ENCODE measurements at places on chromosomes 12 and 14. TPM values are rescaled to one million over a fixed set of nuclear protein-coding genes. Genes with fewer than 3 reads are reported as not detected.

DNA sequence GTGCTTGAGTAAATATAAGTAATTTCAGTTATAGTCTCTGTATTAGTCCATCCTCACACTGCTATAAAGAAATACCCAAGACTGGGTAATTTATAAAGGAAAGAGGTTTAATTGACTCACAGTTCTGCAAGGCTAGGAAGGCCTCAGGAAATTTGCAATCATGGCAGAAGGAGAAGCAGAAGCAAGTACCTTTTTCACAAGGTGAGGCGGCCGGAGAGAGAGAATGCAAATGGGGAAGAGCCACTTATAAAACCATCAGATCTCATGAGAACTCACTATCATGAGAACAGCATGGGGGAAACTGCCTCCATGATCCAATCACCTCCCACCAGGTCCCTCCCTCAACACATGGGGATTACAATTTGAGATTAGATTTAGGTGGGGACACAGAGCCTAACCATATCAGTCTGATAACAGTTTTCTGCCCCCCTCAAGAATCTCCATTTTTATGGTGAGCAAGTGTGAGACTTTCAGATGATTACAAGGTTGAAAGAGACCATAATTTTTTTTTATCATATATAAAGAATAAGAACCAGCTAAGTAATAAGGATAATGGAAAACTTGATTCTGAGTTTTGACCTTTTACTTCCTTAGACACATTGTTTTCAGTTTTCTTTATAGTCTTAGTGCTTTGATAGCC is 35.6 kb downstream of the LEMD3 start:
- DNase-seq = no peak

- no peak for DNase-seq
Measured at GRCh38 chr14:74417611-74418010, 8.4 kb downstream of the SYNDIG1L start.

DNA sequence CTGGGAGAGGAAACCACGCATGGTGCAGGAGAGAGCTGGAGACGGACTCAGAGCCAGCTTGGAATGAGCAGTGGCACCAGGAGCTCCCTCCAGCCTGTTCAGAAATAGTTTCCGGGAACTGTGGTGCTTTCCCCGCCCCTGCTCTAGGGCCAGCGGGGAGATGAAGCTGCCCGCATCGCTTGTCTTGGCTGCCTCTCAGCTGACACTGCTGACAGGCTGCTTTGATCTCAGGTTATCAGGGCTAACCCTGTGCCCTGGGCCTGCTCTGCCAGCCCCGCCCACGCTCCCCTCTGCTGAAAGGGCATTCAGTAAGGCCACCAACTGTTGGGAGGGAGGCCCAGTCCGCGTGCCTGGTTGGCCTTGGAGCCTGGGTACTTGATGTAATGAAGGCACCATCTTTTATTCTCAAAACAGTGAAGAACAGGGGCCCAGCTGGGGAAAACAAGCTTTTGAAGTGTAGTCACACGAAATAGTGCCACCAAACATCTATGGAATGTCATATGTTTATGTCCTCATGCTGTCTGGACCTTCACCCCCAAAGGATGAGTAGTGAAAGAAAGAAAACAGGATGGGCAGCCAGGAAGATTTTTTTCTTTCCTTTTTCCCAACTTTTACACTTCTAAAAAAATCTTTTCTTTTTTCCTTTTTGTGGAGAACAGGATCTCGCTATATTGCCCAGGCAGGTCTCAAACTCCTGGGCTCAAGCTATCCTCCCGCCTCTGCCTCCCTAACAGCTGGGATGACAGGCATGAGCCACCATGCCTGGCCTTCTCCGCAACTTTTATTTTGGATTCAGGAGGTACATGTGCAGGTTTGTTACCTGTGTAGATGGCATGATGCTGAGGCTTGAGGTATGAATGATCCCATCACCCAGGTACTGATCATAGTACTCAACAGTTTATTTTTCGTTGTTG is 115.9 kb upstream of the TBX3 start:
- DNase-seq = peak; percentile 66

GRCh38 chr14:76781648-76782051 is 20.4 kb downstream of the VASH1 start:
- DNase-seq = no peak

GRCh38 chr14:87002776-87003175 is 990.2 kb downstream of the GALC start:
- peak; percentile 42 for DNase-seq

- no peak for DNase-seq
Measured at GRCh38 chr14:22542360-22542759, 46.7 kb downstream of the DAD1 start.

DNA sequence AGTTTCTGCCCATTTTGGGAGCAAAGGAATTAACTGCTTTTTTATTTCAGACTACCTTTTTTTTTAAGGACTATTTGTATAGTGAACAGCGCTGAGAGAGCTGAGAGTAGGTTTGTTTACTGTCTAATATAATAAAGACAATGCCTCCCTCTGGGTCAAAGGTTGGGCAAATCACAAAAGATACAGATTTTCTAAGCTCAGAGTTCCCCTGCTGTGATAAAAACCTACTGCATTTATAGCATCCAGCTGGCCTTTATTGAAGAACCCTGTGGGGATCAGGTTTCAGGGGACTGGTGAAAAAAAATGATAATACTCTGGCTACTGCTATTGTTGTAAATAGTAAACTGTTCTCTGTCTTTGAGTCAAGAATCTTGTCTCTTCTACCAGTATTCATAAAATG is 28.7 kb downstream of the CCDC59 start:
- DNase-seq = no peak

GRCh38 chr14:102590667-102591099 is 1.8 kb upstream of the RCOR1 start:
- peak; percentile 54 for DNase-seq

DNA sequence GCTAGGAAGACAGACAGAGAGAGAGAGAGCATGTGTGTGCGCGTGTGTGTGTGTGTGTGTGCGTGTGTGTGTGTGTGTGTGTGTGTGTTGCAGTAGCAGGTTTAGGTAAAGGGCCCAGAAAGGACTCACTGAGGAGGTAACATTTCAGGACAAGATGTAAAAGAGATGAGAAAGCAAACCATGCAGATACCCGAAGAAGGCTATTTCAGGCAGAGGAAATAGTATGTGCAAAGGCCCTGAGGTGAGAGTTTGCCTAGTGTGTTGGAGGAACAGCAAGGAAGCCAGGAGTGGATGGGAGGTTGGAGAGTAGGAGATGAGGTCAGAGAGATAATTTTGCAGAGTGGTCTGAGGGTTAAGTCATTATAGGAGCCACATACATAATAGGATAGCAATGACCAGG is 754.3 kb upstream of the TBX3 start:
- DNase-seq = no peak

GRCh38 chr14:55123101-55123500 is 6.0 kb upstream of the LGALS3 start:
- DNase-seq = peak; percentile 62

GRCh38 chr12:102067574-102068258 is 5.9 kb upstream of the WASHC3 start:
- DNase-seq = no peak

DNA sequence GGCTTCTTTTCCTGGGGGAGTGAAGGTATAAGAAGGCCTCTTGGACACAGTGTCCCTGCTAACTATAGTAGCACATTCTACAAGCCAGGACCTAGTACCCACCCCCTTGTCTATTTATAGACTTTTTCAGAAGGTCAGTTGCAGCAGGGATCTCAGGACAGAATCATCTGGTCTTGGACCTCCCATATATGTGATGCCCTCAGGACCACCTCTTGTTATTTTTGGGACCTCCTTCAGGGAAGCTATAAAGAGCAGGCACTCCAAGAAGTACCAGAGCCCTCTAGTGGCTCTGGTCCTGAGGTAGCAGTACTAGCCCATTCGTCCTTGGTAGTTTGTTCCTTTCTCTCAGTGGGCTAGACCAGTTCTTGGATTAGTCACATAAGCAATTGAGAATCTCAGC is 4.3 kb downstream of the COQ10A start:
- peak; percentile 58 for DNase-seq

GRCh38 chr12:27814411-27814810 is 34.4 kb upstream of the MANSC4 start:
- no peak for DNase-seq

DNA sequence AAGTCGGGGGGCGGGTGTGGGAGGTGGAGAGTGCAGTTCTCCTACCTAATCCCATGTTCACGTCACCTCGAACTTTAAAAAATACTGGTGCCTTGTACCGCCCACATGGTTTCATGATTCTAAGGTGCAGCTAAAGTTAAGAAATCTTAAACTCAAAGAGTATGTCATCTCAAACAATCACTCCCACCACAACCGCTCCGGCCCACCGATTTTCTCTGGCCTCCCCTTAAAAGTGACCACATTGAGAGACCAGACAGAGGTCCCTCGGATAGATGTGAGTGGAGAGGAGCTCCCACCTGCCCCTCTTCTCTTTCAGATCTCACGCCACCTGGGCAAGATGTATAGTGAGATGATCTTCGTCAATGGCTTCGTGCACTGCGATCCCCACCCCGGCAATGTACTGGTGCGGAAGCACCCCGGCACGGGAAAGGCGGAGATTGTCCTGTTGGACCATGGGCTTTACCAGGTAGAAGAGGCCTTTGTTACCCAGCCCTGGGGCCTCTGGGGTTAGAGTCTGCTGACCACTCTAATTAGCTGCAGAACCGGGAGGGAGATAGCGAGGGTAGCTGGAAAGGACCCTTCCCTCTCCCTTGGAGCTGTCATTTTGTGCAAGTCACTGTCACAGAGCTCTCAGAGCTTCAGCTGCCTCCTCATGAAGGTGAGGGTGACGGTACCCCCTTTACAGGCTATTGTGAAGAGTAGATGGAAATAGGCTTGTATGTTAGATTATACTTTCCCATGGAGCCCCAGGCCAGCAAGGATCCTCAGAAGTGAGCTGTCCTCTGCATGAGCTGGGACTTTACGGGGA is 124.4 kb downstream of the ADCK1 start:
- DNase-seq = no peak

DNA sequence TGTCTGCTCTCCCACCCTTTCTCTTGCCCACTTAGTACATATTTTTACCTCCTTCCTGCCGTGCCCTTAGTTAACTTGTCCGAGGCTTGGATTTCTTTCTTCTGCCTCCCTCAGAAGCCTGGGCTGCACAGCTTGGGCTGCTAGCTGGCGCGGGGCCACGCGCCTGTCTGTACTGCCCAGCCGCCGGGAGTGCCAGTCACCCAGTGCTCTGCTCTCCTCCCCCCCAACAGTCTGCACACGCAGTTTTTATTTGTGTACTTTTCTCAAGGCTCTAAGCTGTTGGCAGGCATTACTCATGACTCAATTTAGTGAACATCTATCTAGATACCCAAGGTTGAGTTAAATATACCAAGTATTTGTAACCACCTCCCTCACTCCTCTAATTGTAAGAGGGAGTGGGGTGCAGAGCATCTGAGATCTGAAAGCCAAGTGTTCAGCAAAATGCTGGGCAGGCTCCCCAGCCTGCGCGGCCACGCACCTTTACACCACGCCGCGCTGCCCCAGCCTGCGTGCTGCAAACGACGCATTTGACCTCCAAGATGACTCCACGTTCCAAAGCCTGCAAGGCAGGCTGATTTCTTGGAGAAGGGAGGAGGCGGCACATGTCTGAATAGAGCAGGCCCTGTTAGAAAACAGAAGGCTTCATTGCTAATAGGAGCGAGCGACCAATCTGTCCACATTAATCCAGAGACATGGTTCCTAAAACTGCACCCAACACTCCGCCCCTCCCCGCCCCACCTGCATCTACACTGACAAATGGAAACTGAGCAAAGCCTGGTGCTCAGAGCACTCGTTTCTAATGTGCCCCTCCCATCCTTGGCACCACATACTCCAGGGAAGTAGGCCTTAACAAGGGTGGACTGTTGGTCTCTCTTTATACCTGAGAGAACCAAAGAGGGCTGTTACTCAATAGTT is 18.2 kb upstream of the CACNA2D4 start:
- peak; percentile 83 for DNase-seq

GRCh38 chr12:78470354-78471195 is 394.0 kb upstream of the SYT1 start:
- DNase-seq = peak; percentile 26

DNA sequence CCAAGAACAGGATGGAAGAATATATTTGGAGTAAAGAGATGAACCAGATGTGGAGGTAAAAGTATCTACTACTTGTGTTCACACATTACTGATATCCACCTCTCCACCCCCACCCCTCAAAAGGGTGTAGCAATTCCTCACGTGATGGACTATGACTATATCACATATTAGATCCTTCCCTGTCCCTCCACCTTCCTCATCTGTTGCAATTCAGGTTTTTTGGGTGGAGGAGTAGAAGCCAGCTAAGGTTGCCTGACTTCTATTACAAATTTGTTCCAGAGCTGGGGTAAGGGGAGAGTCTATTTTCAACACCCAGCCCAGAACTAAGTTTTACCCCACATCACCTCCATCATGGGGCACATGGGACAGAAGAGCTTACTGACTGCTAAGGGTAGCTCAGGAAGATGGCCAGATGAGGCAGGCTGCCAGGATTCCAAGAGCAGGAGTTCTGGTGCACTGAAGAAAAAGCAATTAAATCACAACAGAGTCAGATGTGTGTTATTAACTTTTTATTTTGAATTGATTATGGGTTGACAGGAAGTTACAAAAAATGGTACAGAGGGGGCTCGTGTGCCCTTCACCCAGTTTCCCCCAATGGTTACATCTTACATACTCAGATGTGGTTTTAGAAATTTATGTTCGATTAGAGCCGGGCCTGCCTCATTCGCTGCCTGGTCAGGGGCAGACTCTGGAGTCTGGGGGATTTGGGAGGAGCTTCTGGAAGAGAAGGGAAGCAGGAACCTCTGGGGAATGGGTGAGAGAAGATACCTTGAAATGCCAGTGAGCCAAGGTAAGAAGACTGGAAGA is 2.1 kb downstream of the RNASE13 start:
- DNase-seq = no peak

- no peak for DNase-seq
Measured at GRCh38 chr12:129571901-129572494, 331.8 kb downstream of the TMEM132D start.

- DNase-seq = no peak
Measured at GRCh38 chr14:93834699-93835371, 46.5 kb upstream of the PRIMA1 start.

- DNase-seq = no peak
Measured at GRCh38 chr12:113370923-113371682, 12.7 kb downstream of the PLBD2 start.

DNA sequence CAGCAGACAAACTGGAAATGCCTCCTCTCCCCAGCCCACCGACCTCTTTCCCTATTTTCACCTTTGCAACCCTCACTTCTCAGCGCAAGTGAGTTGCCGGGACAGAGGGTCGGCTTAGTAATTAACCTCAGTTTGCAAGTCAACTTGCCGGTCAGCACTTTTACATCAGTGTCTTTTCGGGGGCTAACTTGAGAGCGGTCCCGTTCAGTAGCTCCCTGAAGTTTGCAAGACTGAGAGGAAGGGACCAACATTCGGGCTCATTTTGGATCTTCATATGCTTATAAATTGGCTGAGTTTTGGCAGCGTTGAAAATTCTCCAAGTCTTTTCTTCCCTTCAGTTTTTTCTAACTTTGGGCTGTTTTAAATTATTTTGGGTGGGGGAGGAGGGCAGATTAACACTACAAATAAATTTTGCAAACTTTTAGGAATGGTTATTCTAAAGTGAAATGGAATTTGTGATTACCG is 846 bp downstream of the BRMS1L start:
- DNase-seq = no peak

- DNase-seq = no peak
Measured at GRCh38 chr14:101336183-101336582, 225.1 kb upstream of the DIO3 start.

STXBP6 gene
- 22.0 TPM for total RNA-seq

AQP2 gene
- not detected for total RNA-seq

DLK1 gene
- 1,117 TPM for total RNA-seq

ASCL1 gene
- not detected for total RNA-seq

RTN1 gene
- 5.9 TPM for total RNA-seq

RTL1 gene
- 46.9 TPM for total RNA-seq

ELK3 gene
- 34.3 TPM for total RNA-seq

SELPLG gene
- 2.2 TPM for total RNA-seq

KRT4 gene
- 420 TPM for total RNA-seq

KRT71 gene
- not detected for total RNA-seq

FGD6 gene
- 21.4 TPM for total RNA-seq

HOXC4 gene
- 0.21 TPM for total RNA-seq

KCNC2 gene
- 3.9 TPM for total RNA-seq
